ENCODE measurements at places on chromosomes 13 and 19. TPM values are rescaled to one million over a fixed set of nuclear protein-coding genes. Genes with fewer than 3 reads are reported as not detected.

GRCh38 chr13:93965587-93965986 is 513.9 kb downstream of the DCT start:
- DNase-seq = no peak

DNA sequence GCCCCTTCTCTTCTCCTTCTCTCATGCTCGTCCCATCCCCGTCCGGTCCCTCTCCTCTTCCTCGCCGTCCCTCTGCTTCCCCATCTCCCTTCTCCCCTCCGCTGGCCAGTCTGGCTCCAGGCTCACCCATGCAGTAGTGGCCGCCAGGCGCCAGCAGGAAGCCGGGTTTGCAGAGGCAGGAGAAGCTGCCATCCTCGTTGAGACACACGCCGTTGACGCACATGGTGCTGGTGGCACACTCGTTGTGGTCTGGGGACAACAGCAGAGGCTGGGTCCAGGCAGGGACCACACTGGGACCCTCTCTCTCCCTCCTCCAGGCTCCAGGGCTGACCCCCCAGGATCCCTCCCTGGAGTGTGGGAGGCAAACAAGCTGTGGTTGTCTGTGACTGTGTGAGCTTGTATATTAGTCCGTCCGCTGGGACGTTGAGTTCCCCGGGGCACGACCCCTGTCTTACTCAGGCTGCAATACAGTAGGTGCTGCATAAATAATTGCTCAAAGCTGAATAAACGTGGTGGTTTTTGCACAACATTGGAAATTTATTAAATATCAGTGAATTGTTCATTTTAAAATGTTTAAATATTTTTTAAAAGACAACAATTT is 16.4 kb downstream of the FBN3 start:
- DNase-seq = no peak

- no peak for DNase-seq
These were observed 71.1 kb upstream of the KLF12 start for GRCh38 chr13:74205313-74205690.

DNA sequence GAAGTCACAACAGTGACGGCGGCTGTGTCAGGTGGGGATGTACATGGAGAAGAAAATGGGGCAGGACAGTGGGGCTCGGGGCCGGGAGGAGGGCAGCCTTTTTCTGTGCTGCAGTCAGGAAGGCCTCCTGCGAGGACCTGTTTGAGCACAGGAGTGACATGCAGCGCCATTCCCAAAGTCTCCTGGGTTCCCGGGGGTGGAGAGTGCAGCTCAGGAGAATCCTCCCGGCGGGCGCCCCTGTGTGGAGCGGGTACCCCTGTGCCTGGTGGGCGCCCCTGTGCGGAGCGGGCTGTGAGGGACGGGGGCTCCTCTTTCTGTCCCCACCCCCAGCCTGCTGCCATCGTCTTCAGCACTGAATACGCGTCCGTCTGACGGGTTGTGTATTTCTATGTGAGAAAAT is 62.4 kb downstream of the ATP11A start:
- no peak for DNase-seq

DNA sequence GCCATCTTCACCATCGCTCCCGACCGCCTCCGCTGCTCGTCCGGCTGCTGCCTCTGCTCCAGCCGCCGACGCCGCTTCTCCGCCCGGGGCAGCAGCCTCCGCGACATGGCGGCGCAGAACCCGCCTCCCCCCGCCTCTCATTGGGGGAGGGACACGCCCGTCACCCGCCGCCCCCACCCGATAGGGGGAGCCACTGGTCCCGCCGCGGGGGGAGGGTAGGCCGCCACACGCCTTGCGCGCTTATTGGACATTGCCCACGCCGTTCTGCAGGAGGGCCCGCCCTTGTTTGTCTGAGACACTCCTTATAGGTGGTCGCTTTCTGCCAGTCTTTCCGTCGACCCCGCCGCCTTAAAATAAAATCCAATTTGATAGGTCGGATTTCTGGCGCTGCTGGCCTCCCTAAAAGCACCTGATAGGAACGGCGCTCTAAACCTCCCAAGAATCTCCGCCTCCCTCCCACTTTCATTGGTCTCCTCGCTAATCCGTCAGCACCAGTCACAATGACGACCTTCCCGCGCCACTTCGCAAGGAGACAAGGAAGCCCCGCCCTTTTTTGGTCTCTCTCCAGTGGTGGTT is at the start of gene HNRNPL:
TSS of gene HNRNPL (minus strand) at position 127 of the 576 bp plus-strand sequence. CDS start at position 107, 20 bp downstream.
- peak; percentile 99 for DNase-seq

Gene ARHGAP33
- 109 TPM for total RNA-seq

DNA sequence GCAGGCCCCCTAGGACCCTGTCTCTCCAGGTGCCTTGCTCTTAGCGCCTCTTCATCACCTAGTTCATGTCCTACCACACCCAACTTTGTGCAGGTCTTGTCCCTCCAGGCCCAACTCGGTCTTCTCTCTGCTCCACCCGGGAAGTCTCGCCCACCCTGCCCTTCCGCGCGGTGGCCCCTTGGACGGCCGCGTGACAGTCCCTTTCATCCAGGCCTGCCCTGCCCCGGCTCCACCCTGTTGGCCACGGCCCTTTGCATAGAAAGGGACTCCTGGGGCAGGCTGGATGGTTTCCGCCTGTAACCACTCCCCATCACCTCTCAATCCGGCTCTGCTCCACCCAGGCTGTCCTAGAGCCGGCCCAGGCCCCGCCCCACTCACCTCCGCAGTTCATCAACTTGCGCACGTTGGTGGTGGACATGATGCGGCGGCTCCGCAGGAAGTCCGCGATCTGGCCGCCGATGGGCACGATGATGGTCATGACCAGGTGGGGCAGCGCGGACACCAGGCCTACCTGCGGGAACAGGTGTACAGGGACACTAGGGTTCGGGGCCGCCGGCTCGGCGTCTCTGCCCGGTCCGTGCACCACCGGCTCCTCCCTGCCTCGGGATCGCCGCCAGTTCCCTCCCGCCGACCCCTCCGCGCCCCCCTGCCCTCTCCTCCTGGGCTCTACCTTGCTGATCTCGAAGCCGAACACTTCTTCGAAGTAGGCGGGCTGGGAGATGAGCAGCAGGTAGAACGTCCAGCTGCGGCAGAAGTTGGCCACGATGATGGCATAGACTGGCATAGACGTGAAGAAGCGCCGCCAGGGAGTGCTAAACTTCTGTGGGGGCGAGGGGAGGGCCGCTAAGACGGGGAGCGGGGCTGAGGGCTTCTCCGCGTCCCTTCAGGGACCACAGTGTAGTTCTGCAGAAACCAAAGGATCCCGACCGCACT is 7.2 kb downstream of the GFY start:
- no peak for DNase-seq

Gene TEX29
- 0.50 TPM for total RNA-seq

Gene SERPINE3
- not detected for total RNA-seq

Data from neural crest cell (in vitro differentiated cells).